ENCODE measurements at places on chromosomes 13 and 19.
A peak's percentile ranks its signal among the peaks of the same experiment; 100 is the strongest.

DNA sequence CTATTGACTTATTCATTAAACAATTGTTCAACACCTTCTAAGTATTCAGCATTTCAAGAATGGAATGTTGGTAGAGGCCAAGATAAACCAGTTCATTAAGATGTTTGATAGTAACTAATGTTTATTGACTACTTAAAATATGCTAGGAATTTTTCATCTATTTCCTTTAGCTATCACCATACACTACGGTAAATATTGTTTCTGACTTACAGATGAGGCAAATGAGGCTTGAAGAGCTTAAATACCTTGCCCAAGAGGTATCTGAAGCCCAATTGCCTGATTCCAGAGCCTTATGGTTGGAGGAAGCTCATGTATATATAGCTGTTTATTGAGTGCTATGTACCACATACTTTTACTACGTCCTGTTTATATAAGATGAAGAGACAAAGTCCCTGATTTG lies 286.2 kb downstream of the NDFIP2 start:
- peak; percentile 98 for DNase-seq

DNA sequence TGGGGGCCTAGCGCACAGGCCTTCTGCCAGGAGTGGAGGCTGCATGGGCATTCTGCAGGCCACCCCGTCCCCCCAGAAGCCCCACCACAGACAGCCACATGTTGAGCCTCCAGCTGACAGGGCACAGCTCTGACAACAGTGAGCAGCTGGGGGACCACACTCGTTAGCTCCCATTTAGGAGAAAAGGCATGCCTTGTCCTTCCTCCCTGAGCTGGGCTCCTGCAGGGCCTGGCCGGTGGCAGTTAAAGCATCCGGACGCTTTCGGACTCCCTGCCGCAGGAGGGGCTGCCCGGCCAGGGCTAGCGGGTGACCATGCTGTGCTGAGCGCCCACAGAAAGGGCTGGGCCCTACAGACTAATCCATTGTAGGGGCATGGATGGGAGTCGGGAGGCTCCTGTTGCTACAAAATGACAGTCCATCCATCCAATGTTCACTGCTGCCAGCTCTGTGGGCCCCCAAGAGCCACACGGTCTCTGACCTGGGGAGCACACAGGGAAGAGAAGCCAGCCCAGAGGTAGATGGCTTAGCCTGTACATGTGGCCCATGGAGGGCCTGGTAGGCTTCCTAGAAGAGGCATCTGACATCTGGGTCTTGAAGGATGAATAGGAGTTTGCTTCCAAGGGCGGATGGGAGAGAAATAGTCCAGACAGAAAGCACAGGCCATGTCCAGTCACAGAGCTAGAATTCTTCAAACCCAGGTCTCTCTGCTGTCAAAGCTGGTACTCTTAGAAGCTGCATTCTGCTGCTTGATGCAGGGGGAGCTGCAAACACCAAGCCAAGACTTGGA lies 116.5 kb upstream of the VSTM2B start:
- DNase-seq = no peak

DNA sequence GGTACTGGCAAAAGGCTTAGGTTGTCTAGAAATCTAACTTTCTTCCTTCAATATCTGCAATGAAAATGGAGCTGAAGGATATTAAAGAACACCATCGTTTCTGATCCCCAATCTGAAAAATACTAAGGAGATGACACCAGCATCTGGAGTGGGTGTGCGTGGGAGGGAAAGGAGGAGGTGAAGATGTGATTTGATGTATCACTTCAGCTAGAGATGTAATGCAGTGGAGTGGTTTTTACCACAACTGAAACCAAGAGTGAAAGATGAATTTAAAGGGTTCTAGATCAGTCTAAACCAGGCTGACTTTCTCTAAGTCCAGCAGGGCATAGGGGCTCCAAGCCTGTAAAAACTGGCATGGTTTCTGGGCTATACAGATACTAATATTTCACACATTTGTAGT lies 148.4 kb downstream of the AKAP11 start:
- DNase-seq = no peak

- no peak for DNase-seq
Observed at GRCh38 chr19:5628461-5628860, 5.6 kb downstream of the SAFB start.

GRCh38 chr13:108686027-108686426 lies 56.6 kb downstream of the MYO16 start:
- DNase-seq = no peak

DNA sequence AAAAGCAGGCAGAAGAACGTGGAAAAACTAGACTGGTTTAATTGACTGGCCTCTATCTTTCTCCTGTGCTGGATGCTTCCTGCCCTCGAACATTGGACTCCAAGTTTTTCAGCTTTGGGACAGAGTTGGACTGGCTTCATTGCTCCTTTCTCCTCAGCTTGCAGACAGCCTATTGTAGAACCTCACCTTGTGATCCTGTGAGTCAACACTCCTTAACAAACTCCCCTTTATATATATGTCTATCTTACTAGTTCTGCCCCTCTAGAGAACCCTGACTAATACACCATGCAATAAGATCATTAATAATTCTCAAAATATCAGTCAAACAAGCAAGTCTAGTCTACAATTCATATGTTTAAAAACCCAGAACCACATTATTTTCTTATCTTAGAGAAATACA lies 662.4 kb downstream of the TBC1D4 start:
- DNase-seq = no peak

- DNase-seq = no peak
Observed at GRCh38 chr19:35843676-35844481, 8.4 kb downstream of the NPHS1 start.

DNA sequence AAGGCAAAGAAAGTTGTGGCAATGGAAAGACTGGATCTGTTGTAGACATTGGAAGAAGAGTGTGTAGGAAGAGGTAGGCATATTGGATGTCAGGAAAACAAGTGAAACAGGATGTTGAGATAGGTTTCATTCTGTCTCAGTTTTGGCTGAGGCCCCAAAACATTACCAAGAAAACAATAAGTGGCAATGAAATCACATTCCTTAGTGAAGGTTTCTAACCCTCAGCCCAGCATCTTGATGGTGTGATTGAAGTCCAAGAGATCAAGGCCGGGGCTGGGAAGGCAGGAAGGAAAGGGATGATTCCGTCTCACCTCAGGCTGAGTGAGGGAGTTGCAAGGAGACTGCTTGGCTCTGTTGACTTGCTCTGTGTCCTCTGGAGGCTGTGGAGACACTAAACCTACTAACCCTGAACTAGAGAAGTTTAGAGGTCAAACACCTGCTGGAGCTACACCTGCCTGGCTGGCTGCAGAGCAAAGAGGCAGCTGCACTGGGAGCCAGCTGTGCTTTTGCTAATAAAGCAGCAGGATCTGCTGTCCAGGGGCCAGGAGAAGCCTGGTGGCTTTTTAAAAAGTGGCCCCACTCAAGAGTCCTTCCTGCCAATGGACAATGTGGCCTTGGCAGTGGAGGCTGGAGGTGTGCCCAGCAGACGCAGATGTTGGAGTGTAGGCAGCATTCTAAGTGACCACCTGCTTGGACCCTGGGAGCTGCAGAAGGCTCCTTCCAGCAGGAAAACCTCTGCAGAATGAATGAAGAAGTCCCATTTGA lies 53.6 kb downstream of the DGKH start:
- no peak for DNase-seq

DNA sequence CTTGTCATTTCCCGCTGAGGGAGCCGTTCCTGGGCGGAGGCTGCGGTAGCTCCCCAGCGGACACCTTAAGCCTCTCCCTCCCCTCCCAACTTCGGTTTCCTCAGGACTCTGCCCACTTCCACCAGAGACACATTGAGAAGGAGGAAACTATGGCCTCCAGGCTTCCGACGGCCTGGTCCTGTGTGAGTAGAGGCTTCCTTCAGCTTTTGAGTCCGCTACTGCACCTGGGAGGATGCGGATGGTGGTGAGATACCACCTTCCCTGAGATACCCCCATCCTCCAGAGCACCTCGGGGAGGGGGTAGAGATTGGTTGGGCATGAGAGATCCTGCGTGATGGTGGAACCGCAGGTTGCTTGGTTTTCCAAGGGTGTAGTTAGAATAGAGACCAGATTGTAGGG lies 955 bp downstream of the ZNF274 start:
- DNase-seq = no peak

DNA sequence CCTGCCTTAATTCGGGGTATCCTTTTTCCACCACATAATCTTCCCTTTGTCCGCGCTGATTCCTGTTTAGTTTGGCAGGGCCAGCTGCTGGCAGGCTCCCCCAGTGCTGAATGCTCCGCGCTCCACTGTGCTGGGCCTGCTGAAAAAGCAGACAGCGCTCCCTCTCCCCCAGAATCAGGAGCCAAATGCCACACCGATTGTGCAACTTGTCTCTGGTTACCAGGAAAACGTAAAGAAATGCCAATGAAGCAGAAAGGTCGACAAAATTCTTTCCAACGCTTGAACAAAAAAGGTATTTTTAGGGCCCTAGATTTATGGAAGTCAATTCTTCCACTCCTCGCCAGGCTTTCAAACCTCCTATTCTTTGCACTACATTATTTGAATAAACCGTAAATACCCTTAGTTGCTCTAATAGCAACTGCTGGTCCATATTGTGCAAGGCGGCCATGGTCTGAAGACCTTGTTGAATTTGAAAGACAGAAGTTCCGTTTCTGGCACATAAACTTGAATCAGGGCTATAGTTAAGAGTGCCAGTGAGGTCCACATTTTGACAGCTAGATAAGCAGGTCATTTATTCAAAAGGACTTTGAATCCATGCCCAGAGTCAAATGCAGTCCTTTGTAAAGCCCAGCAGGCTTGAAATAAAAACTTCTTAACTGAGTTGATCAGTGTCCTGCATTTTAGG lies 206.7 kb upstream of the RFC3 start:
- DNase-seq = no peak

DNA sequence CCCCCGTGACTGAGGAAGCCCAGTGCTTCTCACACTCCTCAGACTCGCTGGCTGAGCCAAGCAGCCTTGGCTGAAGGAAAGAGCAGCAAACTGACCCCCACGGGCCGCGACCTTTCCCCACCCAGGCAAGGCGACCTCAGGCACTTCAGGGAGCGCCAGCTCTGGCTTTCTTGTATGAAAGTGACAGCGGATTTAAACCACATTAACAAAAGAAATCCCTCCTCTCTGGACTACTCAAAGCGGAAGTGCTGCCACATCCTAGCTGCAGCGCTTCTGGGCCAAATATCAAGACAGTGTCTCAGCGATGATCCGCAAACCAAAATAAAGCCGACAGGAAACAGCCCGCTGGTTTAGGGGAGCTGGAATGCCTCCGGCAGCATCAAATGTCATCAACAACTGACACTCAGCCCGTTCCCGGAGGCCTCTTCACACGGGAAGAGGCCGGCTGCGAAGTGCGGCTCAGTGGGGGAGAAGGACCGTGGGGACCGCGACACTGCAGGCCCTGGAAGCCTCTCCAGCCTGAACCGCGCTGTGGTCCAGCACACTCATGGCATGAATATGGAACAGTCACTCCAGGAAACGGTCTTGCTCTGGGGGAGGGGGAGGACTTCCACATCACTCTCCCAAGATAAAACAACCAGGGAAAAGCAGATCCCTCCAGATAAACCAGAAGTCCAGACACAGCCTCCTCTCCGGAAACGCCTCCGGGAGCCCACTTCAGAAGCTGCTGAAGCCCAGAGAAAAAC lies 1.4 kb downstream of the RASA3 start:
- DNase-seq = peak; percentile 43

DNA sequence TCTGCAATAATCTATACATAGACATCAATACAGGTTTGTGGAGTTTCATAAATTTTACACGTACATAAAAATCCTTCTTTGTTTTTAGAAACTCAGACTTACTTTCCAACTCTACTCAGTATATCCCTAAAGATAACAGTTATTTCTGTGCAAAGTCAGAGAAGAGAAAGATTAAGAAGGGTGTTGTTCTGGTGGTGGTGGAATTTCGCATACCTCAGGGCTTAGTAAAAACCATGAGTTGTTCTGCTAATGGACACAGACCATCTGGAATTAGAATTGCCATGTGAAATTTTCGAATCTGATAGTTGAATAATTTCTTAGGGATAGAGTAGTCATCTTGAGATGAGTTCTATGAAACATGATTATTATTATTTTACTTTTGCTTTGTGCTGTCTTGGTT lies 102.7 kb downstream of the ZAR1L start:
- no peak for DNase-seq

DNA sequence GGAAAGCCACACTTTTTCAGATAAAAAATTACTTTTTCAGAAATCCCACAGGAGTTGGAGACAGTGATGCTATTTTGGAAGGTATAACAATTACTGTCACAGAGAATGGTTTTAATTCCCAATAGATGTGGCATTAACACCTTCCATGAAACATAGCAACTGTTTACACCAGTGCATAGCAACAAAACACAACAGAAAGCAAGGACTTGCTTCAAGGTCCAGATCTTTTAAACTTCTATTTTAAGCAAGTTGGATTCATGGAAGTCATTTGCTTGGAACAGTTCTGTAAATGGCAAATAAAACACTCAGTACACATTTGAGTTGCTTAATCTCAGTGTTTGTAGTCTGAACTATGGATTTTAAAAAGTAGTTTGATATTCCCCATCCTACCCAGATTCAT lies 385.9 kb upstream of the SPRY2 start:
- DNase-seq = no peak

- DNase-seq = no peak
Observed at GRCh38 chr13:40182591-40182990, 483.9 kb downstream of the FOXO1 start.

- DNase-seq = no peak
Observed at GRCh38 chr13:28584873-28585381, 74.0 kb upstream of the POMP start.

GRCh38 chr13:89584058-89584620 lies 1763.3 kb upstream of the MIR17HG start:
- DNase-seq = no peak

DNA sequence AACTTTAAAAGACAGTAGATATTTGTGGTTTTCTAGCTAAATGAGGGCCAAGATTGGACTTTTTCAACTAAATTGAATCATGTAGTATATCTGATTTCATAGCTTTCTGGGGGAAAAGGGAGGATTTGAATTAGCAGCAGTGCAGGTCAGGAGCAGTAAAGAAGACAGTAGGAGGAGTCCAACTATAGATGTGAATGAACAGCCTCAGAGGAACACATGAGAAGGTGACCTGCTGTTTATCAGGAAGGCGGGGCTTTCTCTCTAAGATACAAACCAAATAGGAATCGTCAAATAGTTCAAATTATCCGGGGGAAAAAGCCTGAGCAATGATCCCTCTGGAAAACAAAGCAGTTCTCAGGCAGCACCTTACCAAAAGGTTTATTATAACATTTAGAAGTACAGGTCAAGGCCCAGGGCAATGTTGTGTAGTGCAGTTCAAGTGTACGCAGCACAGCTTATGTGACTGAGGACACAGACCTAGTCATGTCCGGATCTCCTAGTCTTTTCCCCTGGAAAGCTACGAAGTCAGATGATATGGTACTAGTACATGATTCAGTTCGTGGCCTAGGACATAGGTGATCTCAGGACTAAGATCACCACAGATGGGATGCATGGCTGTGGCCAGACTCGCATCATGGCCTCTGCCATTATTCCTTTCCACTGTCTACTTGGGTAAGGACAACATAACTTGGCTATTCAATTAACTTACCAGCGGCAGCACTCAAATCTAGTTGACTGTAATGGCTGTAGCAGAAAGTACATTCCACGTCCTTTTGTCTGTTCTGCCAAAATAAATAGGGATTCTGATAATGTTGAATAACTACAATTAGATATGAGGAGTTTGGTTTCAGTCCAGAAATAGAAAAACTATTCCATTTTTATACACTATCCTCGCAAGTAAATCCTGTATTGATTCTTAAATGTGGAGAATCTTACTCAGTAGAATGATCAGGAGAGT lies 40.3 kb downstream of the MPHOSPH8 start:
- no peak for DNase-seq

- DNase-seq = no peak
Observed at GRCh38 chr13:48000559-48001113, 437 bp downstream of the SUCLA2 start.

GRCh38 chr19:14370169-14370939 lies 10.9 kb upstream of the ADGRE5 start:
- no peak for DNase-seq

Measured in PC-9 (cell line).